ENCODE measurements at places on chromosomes 5 and 9.

DNA sequence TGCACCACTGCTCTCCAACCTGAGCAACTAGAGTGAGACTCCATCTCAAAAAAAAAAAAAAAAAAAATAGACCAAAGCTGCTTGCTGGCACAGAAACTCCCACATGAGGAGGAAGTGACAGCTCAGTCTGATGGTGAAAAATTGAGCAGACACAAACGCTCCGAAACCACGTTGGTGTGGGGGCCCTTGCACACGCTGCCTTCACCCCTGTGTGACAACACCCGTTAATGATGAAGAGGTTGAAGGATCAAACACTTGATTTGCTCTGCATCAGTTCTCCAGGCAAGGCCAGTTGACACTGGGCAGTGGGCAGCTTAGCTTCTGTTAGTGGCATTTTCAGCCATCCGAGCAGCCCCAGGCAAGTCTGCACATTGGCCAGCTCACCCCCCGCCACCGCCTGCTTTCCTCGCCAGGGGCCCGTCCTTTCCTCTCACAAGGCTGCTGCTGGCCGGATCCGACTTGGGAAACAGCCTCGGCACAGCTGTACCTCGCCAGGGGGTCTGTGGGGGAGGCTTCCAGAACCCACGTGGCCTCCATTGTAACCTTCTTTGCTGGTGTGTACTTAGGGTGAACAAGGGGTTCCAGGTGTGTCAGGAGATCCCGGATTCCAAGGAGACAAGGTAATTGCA lies 79.8 kb downstream of the COL27A1 start:
- DNase-seq: no peak

GRCh38 chr9:88873635-88874034 lies 117.6 kb upstream of the S1PR3 start:
- no peak for DNase-seq

- peak; percentile 40 for DNase-seq
Measured at GRCh38 chr9:126398403-126399058, 71.9 kb downstream of the MVB12B start.

DNA sequence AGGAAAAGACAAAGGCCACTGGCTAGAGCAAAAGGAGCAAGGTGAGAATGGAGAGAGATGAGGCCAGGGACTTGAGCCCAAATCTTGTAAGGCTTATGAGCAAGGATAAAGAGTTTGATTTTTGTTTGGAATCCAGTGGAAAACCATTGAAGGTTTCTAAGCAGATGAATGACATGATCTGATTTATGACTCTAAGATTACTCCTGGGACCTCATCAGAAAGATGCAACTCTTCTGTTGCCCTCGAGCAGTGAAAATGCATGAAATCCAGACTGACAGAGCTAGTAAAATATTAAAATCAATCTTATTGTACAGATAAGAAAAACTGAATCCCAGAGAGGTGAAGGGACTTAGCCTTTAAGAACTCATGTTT lies 677 bp downstream of the MFAP3 start:
- DNase-seq: no peak

DNA sequence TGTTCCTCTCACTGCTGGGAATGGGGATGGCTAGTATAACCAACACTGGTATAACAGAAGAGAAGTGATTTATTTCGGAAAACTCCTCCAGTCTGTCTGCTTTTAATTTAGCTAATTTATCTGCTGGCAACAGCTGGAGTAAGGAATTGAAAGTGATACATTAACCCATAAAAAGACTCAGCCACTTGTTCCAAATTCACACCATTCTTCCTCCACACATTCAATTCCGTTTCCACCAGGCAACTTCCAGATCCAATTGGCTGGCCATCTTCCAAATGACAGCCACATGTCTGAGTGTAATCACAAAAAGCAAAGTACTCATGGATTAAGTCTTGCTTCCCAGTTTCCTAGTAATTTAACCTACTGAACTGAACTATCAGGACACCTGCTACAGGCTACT lies 77.1 kb upstream of the RETREG1 start:
- DNase-seq: no peak

GRCh38 chr5:44389090-44389822 lies at the start of gene FGF10:
TSS of gene FGF10 (minus strand) at chr5:44389420. CDS start at chr5:44388682, 738 bp downstream.
- DNase-seq: no peak

DNA sequence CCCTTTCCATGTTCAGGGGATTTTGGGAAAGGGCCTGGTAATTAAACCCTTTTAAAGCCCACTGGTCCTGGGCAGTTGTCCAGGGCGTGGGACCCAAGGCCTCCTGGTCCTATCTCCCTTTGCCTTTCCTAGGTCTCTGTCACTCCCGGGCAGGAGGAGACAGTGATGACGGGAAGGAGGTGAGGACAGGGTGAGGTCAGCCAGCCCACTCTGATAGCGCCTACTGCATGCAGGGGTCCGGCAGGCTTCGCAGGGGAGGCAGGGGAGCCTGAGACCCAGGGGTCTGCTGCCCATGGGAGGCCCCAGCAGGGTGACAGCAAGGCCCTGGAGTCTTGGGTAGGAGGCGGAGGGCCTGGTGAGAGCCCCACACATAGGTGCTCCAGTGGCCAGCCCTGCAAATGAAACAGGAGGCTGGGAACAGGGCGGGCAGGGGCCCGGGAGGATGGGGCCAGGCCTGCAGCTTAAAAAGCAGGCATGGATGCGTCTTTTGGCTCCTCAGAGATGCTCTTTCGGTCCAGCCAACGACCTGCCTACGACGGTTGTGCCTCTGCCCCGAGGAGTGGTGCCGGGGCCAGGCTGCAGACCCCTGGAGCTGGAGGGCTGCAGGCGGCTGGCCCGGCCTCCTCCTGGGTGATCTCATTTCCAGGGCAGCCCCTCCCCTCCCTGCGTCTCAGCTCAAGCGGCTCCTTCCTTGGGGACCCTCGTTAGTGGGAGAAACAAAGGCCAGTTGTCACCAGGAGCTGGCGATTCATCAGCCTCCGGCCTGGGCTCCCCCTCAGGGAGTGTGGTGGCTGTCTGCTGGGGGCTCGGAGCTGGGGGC lies 6.7 kb upstream of the RXRA start:
- DNase-seq: no peak

- DNase-seq: no peak
Measured at GRCh38 chr5:80302636-80303035, 17.2 kb upstream of the SPZ1 start.

DNA sequence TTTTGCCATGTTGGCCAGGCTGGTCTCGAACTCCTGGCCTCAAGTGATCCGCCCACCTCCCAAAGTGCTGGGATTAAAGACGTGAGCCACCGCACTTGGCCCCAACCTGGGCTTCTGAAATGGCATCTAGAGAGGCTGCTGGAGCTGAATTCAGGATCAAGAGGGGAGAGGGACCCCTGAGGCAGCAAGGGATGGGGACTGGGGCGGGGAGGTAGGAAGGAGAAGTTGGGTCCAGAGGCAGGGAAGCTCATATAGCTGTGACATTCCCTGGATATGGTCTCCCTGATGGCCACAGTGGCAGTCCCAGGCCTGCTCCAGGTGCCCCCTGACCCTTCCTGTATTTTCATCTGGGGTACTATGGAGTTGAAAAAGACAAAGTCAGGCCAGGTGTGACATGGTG lies 12.1 kb downstream of the REEP2 start:
- DNase-seq: no peak

DNA sequence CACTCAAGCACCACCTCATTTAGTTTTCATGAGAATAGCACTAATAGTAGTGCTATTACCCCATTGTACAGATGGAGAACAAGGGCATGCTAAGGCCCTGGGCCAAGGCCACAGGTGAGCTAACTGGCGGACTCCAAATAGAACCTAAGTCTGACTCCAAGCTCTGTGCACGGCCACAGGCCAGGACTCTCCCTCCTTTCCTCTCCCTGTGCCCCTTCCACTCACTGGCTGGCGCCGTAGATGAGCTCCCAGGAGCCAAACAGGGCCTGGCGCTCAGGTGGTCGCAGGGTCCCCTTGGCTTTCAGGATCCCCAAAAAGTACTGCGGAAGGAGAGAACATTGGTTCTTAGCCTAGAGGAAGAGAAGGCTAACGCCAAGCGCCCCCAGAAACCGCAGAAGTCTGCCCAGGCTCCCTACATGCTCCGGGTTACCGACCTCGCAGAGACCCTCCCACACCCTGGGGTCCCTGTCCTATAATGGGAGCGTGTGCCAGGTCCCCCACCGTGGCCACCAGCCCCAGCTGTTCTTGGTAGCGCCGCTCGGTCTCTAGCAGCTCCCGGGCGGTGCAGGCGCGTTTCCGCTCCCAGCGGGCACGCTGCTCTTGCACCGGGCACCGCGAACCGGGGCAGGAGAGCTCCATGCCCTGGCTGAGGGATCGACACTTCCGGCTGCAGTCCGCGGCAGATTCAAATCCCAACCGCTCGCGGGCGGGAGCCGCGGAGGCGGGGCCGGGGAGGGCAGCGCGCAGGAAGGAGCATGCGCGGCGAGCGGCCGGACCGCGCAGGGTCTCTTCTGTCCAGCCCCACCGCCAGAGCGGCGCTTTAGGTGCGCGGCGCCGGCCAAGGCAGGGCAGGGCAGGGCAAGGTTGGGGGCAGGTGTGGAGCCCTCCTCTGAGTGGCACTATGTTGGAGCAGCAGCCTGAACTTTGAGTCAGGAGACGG lies at the start of gene ARHGEF39:
TSS of gene ARHGEF39 (minus strand) at position 665 of the 940 bp plus-strand sequence. CDS start at position 639, 26 bp downstream.
- DNase-seq: peak; percentile 41

- no peak for DNase-seq
Measured at GRCh38 chr5:155954701-155955445, 372.1 kb upstream of the SGCD start.

DNA sequence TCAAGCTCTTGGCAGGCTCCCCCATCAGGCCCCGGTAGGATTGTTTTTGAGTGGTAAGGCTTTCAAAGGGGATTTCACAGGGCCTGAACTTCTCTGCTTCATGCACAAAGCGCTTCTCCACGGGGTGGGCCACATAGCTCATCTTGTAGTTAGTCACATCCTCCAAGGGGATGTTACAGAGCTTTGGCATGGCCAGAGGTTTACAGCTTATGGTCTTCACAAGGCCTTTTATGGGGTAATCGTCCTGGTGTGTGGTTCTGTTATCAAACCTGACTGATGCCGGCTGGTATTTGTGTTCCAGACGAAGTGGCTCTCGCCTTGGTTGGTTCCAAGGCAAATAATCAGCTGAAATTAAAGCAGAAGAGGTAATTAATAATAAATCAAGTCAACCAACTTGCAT lies 104.3 kb downstream of the SAXO1 start:
- DNase-seq: no peak

DNA sequence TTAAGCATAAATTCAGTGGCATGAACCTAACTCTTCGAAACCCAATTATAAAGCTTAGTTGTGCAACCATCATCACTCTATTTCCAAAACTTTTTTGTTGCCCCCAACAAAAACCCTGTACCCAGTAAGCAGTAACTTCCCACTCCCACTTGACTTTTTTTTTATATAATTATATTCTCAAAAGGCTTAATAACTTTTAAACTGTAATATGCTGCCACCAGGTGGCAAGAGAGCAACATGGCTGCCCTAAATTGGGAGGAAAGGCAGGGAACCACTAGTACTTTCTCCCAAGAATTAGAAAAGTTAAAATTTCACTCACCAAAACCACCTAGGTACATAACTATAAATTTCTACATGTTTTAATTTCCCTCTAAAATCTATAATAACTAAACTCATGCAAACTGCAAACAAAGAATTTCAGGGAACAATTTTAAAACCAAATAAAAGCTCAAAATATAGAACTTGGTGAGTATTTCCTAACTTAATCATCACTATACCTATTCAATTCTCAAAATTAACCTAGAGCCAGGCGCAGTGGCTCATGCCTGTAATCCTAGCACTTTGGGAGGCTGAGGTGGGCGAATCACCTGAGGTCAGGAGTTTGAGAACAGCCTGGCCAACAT lies 50.2 kb upstream of the RNF38 start:
- DNase-seq: no peak

DNA sequence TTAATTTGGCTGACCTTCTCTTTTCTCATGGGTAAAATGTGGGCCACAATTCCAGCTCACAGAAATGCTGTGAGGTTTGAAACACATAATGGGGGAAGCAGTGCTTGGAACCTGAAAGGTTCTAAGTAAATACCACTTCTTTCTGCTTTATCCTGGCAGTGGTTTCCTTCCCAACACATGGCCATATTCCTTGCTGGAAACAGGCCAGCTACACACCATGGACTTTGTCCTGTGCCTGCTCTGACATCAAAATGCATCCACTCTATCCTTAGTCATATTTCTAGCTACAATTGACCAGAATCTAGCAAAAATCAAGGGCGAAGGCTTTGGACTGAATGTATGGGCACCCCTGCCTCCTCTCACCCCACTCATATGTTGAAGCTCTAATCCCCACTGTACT lies 93.1 kb upstream of the TRPC7 start:
- no peak for DNase-seq

- no peak for DNase-seq
Measured at GRCh38 chr9:89542401-89543021, 44.6 kb upstream of the SEMA4D start.

GRCh38 chr5:136729901-136730355 lies 364.6 kb upstream of the TRPC7 start:
- DNase-seq: no peak

DNA sequence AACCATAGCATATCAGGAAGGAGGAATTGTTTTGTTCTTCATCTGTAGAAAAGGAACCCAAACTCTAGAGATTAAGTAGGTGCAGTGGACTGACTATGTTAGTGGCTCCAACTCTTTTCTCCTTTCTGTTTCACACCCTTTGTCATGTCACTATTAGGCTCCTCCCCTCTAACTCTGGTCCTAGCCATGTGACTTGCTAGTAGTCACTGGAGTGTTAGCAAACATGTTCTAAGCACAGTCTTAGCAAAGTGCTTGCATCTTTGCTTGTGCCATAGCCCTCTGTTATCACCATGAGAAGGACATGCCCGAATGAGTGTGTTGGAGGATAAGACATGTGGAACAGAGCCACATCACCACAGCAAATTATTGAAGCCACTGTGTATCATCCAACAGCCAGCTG lies 55.4 kb upstream of the PPP3R2 start:
- no peak for DNase-seq

- no peak for DNase-seq
Measured at GRCh38 chr9:23573800-23574199, 252.2 kb downstream of the ELAVL2 start.

DNA sequence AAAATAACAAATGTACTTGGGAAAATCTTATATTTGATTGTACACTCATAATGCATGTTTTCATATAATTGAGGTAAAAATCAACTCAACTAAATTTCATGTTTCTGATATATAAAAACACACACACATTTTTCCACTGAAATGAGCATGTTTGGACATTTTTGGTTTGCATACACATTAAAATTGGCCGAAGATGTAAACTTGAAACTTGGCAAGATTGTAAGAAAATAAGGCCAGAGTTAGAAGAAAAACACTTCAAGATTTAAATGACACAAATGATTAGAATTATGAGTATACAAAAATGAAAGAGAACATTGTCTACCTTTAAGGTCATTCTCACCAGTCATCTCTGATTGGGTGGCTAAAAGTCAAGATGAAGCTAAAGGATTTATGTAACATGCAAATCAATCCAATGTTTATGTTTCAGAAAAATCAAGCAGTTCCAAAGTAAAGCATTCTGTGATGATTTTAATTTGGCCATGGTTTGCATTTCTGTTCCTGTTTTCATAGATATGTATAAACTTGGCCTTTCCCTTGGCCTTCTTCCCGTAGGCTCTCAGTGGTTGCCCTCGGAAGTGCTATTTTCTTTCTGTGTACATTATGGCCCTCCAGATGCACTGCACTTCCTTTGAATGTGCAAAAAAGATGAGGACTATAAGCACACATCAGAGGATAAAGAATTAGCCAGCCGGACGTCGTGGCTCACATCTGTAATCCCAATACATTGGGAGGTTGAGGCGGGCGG lies 1105.4 kb upstream of the DMAC1 start:
- no peak for DNase-seq
